ENCODE measurements at places on chromosomes 3 and 15.

GRCh38 chr3:193872265-193872753 is 263.6 kb upstream of the HES1 start:
- DNase-seq, result no peak

GRCh38 chr3:44159696-44160300 is 81.9 kb upstream of the TOPAZ1 start:
- DNase-seq, result no peak

DNA sequence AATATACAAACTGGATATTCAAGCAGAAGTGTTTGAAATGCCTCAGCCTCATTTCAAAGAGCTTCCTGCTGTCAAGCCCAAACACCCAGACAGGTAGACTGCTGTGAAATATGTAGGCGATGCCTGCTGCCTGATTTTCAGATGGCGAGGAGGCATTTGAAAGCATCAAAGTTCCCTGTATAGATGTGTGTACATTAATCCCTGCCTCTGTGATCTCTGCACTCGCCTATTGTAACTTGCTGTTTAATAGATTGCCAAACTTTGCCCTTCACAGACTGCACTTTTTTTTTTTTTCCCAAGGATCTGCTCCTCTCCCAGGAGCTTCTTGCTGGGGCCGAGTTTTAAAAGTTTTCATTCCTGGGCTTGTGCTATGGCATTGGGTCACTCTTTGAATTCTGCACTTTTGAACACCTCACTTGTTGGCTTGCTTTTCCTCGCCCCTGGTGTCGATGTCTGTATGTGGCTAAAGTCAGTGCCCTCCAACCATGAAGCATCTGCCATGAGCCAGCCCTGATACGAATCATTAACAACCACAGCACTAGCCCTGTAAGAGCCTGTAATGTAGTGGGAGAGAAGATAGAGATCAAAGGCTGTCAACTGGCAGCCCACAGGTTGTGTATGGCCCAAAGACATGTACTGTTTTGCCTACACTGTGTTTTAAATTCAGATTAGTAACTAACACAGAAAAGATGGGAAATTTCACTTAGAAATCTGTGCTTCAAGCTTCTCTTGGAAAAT is 287.6 kb upstream of the ICE2 start:
- DNase-seq, result no peak

DNA sequence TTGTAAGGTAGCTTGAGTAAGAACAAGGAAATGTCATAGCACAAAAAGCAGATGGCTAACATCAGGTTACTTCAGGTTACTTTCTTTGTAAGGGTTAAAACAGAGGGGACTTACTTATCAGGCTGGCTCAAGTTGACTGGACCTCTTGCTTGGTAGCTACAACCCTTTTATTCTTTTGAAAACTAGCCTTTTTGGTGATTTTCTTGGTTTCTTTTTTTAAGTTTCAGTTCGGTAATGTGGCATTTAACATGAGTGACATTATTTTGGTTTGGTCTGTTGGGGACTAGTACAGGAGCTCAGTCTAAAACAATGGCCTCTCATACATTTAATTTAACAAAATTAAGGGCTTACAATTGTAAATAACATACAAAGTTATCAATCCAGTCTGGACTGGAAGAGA is 621.4 kb downstream of the OTOL1 start:
- DNase-seq, result no peak

GRCh38 chr3:142945023-142945422 is 18.5 kb downstream of the PAQR9 start:
- DNase-seq, result no peak

DNA sequence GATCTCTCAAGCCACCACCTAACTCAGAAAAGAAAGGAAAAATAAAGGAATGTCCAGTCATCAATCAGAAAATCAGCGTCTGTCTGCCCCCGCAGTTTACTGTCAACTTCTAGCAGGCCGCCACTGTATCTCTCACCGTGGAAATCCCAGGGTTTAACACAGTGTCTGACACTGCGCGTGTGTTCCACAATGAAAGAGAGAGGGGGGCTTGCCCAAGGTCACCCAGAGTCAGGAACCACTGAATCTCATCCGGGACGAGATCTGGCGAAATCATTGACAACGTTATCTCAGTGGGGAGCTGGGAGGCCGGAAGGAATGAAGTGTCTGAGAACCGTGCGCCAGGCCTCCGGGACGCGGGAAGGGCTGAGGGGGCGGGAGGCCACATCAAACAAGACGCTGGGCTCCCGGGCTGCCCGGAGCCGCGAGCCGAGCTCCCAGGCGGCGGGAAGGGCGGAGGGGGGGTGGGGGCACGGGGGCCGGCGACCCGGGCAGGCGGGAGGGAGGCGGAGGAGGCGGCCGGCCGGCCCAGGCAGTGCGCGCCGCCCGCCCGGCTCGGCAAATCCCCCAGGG is 2.2 kb upstream of the HES1 start:
- peak; percentile 10 for DNase-seq

- DNase-seq, result no peak
These were observed 46.9 kb downstream of the TBL1XR1 start for GRCh38 chr3:177150218-177150916.

- no peak for DNase-seq
These were observed 13.1 kb upstream of the RPL35A start for GRCh38 chr3:197936819-197937384.

DNA sequence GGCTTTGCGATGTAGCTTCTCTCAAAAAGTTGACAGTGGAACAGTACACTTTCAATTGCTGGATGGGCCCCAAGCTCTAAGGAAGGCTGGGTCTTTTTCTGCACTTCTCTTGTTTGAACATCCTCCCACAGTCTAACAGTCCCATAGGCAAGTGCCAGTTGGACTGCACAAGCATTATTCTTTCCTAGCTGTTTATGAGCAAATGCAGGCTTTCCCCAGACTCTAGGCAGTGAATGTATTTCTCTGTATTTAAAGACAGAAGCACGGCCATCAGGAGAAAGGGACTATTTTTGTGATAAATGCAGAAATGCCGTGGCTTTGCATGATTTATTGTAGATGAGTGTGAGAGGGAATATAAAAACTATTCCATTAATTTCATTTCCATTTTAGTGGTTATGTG is 539.3 kb upstream of the LMCD1 start:
- no peak for DNase-seq

DNA sequence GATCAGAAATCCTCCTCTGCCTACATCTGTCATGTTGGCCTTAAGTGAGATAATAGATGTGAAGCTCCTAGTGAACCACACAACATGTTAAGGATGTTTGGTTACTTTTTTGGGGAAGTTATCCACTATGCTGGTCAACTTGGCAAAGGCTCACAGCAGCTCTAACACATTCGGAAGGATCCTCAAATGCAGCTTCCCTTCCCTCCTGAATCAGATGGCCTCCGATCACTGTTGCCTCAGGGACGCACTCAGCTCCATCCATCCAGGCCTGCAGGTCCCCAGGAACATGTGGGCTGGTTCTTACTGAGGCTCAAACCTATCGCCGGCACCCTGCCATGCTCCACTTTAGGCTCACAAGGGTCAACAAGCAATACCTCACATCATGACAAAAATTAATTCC is 67.9 kb downstream of the CORO2B start:
- no peak for DNase-seq

GRCh38 chr3:127043041-127043641 is 60.2 kb downstream of the PLXNA1 start:
- no peak for DNase-seq

GRCh38 chr15:57152666-57153539 is 223.4 kb upstream of the CGNL1 start:
- DNase-seq, result no peak

DNA sequence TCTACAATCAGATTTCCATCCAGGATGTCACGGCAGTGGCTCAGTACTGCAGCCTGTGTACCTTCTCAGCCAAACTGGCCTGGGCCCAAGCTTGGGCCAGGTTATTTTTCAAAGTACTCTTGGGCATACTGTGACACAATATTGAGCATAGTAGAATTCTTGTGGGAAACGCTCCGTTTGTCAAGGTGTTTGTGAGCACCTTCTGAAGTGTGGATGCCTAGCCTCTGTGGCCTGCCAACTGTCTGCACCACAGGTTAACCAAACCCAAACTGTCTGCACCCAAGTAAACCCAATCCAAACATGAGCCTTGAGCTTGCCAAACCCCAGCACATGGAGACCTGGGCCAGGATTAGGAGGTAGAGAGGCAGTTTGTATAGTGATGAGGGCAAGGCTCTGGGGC is 25.4 kb downstream of the CTDSPL start:
- no peak for DNase-seq

GRCh38 chr3:8210882-8211341 is 290.7 kb upstream of the LMCD1 start:
- no peak for DNase-seq

GRCh38 chr3:47009225-47010110 is 30.0 kb downstream of the NBEAL2 start:
- DNase-seq, result no peak

DNA sequence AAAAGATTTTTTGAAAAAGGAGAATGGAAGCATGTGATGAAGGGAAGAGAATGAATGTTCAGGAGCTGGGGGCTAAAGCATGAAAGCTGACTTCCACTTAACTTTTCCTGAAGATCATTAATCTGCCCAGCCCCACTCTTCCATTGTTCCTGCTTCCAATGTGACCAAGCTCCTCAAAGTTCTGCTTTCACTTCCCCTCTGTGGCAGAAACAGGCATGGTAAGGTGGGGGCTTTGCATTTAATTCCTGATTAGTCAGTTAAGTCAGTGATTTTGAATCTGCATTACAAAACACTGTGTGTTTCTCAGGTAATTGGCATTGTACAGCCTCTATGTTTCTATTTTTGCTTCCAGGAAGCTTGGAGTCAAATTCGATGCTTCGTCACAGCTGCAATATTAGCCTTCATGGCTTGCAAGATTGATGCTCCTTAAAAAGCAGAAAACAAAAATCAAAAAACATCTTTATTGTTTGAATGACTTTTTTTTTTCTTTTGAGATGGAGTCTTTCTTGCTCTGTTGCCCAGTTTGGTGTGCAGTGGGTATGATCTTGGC is 7.3 kb upstream of the TM6SF1 start:
- no peak for DNase-seq

GRCh38 chr3:101278727-101279126 is 41.6 kb downstream of the IMPG2 start:
- no peak for DNase-seq

- no peak for DNase-seq
These were observed 246.0 kb downstream of the MYRIP start for GRCh38 chr3:40055361-40055760.

DNA sequence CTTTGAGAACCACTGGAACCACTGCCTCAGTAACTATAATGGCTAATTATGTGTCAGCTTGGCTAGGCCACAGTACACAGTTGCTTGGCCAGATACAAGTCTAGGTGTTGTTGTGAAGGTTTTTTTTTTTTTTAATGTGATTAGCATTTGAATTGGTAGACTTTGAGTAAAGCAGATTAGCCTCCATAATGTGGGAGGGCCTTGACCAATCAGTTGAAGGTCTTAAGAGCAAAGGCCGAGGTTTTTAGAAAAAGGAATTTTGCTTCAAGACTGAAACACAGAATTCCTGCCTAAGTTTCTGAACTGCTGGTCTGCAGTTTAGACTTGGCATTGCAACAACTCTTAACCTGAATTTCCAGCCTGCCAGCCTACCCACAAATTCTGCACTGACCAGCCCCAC is 451.6 kb upstream of the AZI2 start:
- DNase-seq, result no peak

DNA sequence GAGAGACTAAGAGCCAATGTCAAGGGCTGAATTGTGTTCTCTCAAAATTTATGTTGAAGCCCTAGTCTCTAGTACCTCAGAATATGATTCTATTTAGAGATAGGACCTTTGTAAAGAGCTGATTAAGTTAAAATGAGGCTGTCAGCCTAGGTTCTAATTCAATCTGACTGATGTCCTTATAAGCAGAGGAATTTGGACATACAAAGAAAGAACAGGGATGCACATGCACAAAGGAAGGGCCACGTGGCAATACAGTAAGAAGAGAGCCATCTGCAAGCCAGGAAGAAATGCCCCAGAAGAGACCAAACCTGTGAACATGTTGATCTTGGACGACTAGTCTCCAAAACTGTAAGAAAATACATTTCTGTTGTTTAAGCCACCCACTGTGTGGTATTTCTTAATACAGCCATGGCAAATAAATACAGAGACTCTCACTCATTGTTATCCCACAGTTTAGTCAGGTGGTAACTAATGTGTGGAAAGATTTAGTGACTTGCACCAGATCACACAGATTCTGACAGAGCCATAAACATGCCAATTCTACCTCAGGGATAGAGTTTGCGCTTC is 652.2 kb downstream of the NAALADL2 start:
- no peak for DNase-seq

DNA sequence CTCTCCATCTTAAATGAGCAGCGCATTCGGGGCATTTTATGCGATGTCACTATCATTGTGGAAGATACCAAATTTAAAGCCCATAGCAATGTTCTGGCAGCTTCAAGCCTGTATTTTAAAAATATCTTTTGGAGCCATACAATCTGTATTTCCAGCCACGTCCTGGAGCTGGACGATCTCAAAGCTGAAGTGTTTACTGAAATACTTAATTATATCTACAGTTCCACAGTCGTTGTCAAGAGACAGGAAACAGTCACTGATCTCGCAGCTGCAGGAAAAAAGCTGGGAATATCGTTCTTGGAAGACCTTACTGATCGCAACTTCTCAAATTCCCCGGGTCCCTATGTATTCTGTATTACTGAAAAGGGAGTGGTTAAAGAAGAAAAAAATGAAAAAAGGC is 44.4 kb upstream of the RASA2 start:
- DNase-seq, result no peak

DNA sequence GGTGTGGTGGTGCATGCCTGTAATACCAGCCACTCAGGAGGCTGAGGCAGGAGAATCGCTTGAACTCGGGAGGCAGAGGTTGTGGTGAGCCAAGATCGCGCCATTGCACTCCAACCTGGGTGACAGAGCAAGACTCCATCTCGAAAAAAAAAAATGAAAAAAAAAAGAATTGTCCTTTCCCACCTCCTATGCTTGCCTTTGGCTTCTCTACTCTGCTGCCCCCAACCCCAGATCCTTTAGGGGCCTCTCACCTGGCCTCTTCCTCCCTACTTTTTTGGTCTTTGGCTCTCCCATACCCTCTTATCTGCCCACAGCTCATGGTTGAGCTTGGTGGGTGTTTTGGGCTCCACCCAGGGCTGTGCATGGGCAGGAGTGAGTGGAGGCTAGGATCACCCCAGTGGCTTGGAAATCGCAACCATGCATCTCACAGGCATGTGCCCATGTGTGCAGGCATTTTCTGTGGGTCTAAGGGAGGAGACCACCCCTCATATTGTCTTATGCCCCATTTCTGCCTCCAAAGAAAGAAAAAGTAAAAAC is 2.1 kb upstream of the SHISA5 start:
- DNase-seq, result no peak

DNA sequence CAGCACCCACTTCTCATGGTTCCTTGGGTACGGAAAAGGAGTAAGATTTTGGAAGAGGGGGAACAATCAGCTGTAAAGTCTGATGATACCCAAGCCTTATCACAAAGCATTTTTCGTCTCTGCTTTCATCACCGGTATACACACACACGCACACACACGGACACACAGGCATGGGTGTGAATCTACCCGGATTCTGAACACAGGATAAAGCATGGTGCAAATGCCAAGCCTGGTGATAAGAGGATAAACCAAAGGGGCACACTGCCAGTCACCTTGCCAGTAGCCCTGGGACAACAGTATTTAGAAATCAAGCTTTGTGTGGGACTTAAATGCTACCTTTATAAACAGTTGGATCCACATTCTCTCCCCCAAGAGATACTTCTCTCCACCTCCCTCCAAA is 22.2 kb downstream of the FAM174B start:
- DNase-seq, result no peak

All from GF-D8 (cell line).